ENCODE measurements at places on chromosomes 7 and 10. TPM values are rescaled to one million over a fixed set of nuclear protein-coding genes. Genes with fewer than 3 reads are reported as not detected.

NKX6-2 gene
- total RNA-seq, result 0.10 TPM

TSPAN33 gene
- total RNA-seq, result 6.3 TPM

PTPN20 gene
- 4.9 TPM for total RNA-seq

OR9A2 gene
- not detected for total RNA-seq

SRRM3 gene
- 6.1 TPM for total RNA-seq

UNC5B gene
- total RNA-seq, result 0.87 TPM

TNS3 gene
- 96.1 TPM for total RNA-seq

INA gene
- 28.1 TPM for total RNA-seq

CCDC6 gene
- 25.1 TPM for total RNA-seq

AP1S1 gene
- total RNA-seq, result 137 TPM

LRRC4 gene
- total RNA-seq, result not detected

EPHA1 gene
- total RNA-seq, result not detected

SUN1 gene
- 97.6 TPM for total RNA-seq

PTER gene
- total RNA-seq, result 11.9 TPM

GATAD1 gene
- total RNA-seq, result 18.9 TPM

LLCFC1 gene
- total RNA-seq, result not detected

IL15RA gene
- 4.4 TPM for total RNA-seq

CHST3 gene
- 42.6 TPM for total RNA-seq

ZNF117 gene
- 0.16 TPM for total RNA-seq

ELAPOR2 gene
- total RNA-seq, result 0.14 TPM

TRPV6 gene
- total RNA-seq, result not detected

ZC3HAV1 gene
- total RNA-seq, result 35.6 TPM

RBP3 gene
- total RNA-seq, result not detected

TM9SF3 gene
- 105 TPM for total RNA-seq

MRLN gene
- not detected for total RNA-seq

CDK1 gene
- total RNA-seq, result 88.6 TPM

HEPACAM2 gene
- total RNA-seq, result not detected
